Nucleus accumbens (tissue), 56 donors: ENCODE measurements at places on chromosomes 12 and 14.

- no peak for DNase-seq
Observed at GRCh38 chr12:130949806-130950205, 3.9 kb upstream of the ADGRD1 start.

GRCh38 chr14:61602733-61603077, 92.6 kb upstream of the HIF1A start:
- no peak for DNase-seq

DNA sequence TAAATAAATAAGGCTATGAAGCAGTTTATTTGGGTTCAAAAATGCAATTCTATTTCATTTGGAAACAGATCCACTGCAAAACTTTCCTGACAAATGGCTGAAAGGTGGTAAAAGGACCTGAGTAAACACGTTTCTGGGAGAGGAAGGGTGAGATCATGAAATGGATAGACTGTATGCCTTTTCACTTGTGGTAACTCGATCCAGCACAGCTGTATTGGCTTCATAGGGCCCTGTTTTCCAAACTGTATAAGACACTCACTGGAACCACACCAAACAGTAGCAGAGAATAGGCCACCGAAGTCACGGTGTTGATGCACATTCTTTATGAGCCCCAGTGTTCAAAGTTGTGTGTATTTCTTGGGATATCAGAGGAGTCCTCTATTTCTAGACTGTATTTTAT, 325.2 kb upstream of the DIO2 start:
- no peak for DNase-seq

DNA sequence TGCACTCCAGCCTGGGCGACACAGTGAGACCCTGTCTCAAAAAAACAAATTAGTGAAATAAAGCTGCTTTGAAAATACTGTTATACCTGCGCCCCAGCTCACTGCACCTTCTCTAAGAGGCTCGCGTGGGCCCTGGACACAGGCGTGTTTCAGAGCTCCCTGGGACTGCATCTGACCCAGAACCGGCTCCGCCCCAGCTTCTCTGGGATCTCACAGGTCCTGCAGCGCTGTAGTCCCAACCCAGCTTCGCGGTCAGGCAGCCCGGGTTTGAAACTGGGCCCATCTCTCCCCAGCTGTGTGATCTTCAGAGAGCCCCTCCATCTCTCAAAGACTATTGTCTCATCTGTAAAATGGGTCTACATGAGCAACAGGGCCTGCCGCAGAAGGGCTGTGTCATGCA, 7.5 kb downstream of the RIMBP2 start:
- no peak for DNase-seq

GRCh38 chr12:52074971-52075724, 4.4 kb upstream of the SMIM41 start:
- no peak for DNase-seq

DNA sequence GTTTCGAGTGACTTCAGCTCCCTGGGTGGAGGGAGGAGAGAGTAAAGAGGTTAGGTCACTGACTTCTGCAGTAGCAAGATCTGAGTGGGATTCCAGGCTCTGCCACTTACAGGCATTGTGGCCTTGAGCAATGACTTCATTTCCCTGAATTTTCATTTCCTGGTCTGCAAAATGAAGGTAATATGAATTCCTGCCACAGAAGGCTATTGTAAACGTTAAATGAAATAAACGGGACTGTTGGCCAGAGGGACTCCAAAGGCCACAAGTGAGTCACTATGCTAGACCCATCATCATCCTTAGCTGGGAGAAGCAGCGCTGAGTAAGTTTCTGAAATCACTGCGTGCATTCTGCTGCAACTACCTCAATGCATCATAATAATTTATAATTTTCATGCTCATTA, 807.8 kb downstream of the AACS start:
- no peak for DNase-seq

- no peak for DNase-seq
Observed at GRCh38 chr12:6346235-6346832, 4.5 kb upstream of the TNFRSF1A start.

GRCh38 chr14:90096566-90096965, 34.8 kb downstream of the KCNK13 start:
- no peak for DNase-seq

DNA sequence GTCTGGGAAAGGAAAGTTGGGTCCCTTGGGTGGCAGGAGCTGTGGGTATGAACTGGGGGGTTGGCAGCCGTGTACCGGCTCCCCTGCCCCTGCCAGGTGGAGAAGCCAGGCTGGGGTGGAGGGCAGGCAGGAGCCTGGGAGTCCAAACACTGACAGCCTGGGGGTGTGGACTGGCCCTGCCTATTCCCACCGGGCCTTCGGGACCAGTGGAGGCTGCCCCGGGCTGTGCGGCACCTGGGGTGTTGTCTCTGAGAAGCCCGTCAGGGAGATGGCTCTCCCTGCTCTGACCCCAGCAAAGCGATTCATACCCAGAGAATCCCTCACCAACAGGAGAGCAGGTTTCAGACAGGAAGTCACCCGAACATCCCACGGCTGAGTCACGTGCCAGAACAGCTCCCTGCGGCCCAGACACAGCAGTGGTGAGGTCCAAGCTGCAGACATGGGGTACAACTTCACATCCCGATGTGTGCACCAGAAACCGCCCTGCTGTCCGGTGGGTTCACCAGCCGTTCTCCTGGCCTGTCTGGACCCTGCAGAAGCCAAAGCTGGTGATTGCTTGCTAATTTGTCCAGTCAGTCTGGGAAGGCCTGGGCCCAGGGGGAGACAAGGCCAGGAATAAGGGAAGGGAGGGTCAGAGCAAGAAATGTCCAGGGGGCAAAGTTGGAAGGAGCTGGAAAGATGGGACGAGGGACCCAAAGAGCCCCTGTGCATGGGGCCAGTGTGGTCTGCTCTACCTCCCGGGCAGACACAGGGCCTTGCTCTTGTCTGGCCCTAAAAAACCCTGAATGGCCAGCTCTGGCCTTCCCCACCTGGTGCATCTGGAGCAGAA, 2.1 kb upstream of the GPR132 start:
- DNase-seq, result no peak

DNA sequence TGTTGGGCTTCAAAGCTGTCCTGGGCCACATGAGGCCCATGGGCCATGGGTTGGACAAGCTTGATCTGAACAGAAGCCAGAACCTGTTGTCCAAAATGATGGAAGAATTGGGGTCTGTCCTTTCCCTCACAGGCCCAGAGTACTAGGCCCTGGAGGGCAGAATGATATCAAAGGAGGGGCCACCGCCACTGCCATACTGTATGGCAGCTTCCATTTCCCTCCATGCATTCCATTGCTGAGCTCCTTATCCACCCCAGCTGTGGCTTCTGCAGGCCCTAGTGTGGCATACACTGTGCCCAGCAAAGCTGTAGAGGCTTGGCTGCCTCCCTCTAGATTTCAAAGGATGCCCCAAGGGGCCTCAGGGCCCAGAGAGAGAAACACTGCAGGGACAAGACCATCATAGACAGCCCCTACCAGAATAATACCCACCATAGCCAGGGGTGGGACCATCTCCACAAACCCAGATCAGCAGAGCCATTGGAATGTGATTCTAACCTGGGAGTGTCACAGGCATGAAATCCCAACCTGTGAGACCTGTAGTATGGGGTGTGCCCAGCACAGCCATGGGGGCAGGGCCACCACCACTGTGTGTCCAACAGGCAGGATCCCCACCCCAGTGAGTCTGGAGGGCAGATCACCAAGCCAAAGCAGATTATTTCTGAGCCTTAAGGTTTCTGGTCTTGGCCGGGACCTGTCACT, 61.4 kb upstream of the BEGAIN start:
- DNase-seq, result no peak

DNA sequence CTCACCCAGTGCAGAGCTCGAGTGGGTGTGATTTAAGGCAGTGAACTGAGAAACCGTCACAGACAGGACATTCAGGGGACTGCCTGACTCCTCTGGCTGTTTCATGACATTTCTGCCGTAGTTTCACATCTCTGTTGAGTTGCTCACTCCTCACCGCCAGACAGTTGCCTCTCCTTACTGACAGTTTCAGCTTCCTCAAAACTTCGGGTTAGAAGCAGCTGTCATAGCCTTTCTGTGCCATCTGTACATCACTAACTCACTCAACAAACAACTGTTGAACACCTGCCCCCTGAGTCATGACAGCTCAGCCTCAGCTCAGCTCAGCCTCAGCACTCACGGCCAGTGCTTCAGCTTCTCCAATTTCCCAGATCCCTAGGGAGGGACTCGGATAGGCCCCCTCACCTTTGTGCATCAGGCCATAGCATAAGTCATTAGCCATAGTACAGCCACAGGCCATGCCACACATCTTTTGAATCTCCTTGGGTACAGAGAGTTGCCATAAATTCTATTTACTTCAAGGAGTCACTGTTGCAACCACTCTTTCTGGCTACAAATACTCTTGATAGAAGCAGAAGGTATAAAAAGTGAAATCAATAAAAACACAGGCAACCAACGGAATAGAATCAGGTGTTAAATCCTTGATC, 6.2 kb upstream of the SLC15A4 start:
- DNase-seq, result no peak

GRCh38 chr14:30115756-30116155, 188.1 kb upstream of the PRKD1 start:
- no peak for DNase-seq

DNA sequence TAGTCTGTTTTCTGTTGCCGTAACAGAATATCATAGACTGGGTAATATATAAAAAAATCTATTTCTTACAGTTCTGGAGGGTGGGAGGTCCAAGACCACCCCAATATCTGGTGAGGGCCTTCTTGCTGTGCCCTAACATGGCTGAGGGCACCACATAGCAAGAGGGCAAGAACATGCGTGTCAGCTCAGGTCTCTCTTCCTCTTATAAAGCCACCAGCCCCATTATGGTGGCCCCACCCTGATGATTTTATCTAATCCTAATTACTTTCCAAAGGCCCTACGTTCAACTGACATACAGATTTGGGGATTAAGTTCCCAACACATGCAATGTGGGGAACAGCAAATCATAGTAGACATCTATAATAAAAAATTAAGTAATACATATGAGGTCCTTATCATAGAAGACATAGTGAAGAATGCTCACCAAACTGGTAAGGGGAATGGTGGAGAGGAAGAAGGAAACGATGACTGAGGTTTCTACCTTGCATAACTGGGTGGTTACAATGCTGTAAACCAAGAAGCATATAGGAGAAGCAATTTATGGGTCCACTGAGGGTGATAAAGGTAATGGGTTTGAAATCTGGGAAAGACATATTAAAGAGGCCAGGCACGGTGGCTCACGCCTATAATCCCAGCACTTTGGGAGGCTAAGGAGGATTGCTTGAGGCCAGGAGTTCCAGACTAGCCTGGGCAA, 27.0 kb downstream of the BTBD7 start:
- DNase-seq, result no peak

- no peak for DNase-seq
Observed at GRCh38 chr14:54881761-54882401, 20.7 kb downstream of the GCH1 start.
